ENCODE measurements at places on chromosomes 6 and 20.

DNA sequence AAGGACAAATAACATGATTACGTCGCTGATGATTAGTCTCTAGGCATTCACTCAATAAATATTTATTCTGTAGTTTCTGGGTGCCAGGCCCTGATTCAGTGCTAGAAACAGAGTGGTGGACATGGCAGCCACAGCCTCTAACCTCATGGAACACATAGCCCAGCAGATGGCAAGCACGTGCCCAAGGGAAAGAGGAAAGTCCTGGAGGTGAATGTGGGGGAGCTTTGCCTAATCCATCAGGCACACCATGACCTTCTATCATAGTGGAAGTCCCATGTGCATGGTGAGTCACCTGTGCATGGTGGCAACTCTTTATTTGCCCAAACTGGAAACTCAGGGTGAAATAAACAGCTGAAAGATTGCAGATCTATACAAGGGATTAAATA, 143.0 kb upstream of the TNFAIP3 start:
- DNase-seq: no peak

DNA sequence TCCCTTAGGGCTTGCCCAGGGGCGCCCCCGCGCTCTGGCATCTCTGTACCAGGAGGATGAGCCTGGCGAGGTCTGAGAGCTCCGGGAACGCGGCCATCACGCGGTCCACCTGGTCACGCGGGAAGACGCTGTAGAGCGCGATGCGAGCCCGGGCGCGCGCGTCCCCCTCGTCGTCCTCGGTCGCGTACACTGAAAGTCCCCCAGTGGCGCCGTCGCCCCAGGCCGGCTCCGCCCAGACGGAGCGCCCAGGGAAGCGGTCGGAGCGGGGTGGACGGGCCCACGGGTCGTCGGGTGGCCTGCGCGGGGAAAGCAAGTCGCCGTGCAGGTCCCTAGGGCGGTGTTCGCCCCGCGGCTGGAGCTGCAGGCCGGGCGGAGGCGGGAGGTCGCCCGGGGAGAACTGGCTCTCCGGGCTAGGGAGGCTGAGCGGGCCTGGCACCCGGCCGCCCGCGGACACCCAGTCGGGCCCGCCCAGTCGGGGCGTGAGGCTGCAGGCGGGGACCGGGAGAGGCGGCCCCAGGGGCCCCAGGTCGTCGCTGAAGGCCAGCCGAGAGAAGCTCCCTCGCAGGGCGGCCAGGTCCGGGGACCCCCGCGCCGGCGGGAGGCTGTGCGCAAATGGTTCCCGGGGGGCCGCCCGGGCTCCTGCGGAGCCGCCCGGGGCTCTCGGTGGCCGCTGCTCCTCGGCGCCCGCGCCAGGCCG, 34.0 kb downstream of the ZC3H12D start:
- no peak for DNase-seq

GRCh38 chr20:24993337-24994185, 1.0 kb upstream of the APMAP start:
- DNase-seq: no peak

- DNase-seq: no peak
These were observed 2.8 kb upstream of the OOEP start for GRCh38 chr6:73372516-73372915.

DNA sequence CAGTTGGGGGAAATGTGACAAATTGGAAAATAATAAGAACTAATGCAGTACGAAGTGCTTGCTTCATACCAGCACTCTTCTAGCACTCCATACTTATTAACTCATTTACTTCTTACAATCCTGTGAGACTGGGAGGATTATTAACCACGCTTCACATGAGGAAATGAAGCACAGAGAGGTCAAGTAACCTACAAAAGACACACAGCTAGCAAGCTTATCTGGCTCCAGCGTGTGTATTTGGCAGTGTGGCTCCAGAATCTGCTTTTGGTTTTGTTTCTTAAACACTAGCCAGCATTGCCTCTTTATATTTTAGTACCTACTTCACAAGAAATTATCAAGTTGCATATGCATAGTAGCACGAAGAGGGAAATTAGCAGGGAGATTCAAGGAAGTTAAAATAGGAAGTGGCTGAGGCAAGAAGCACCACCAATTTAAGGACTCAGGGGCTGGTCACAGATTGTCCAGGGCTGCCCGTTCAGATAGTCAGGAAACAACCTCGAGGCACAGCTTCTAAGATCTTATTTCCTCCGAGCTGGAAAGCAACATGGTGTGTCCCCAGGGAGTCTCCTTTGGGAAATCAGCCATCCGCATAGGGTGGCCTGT, 302.7 kb upstream of the PRDM1 start:
- no peak for DNase-seq

Measured in right hindlimb (tissue), 1 donor.